NCI-H2107 (cell line): ENCODE measurements at places on chromosomes 1 and 21.

- peak; percentile 99 for DNase-seq
Observed at GRCh38 chr1:59814180-59814900, 409 bp upstream of the HOOK1 start.

DNA sequence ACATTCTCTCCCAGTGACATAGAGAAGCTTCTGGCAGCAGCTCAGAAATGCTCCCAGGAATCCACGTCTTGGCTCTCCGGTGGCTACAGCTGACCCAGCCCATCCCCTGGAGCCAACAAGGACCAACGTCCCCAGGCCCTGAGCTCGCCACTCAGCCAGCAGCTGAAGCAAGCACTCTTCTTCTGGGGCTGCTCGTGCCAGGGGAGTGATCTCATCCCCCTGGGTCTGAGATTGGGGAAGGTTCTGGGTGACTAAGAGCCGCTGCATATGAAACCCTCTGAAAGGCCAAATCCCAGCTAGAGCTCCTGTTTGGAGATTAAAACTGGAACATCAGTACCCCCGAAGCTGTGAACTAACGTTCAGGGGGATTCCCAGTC is 487.9 kb downstream of the NPHP4 start:
- DNase-seq: no peak

- DNase-seq: no peak
Observed at GRCh38 chr1:226223157-226223785, at the start of gene MIXL1. MIXL1 (plus strand) TSS chr1:226223664; CDS start chr1:226223682, 18 bp downstream.

GRCh38 chr1:18142969-18143368 is 35.4 kb downstream of the IGSF21 start:
- no peak for DNase-seq

DNA sequence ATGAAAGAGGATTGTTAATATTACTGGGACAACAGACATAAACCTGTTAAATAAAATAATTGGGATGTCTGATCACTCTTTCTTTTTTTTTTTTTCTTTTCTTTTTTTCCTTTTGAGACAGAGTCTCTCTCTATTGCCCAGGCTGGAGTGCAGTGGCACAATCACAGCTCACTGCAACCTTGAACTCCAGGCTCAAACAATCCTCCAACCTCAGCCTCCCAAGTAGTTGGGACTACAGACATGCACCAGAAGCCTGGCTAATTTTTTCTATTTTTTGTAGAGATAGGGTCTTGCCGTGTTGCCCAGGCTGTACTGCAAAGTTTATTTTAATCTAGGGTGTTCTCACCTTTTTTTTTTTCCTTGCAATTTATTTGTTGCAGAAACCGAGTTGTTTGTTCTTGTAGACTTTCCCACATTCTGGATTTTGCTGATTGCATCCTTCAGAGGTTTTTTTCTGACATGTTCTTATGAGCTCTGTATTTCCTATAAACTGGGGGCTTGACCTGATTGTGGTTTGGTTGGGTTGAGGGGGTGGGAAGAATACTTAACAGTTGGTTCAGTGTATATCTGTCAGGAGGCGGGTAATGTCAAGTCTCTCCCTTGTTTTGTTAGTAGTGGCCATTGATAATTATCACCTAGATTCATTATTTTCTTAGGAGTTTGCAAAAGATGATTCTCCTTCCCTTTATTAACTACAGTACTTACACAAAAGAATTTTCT is 125.2 kb downstream of the MAST2 start:
- DNase-seq: no peak

DNA sequence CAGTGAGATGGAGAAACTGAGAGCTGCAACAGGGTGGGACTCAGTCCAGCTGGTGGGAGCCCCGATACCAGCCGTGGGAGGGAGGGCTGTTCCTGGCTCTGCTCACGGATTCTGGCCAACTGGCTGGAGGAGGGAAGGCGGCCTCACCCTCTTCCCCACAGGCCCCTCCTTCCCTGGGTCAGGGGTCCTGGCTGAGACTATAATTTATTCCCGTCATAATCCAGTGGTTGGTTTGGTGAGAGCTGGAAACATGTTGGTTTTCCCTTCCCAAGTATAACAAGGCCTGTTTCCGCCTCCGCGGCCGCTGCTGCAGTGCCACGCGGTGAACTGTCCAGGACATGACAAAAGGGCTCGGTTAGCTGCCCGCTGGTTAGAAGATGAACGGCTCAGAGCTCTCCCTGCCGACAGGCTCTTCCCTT is 10.0 kb downstream of the PTPRF start:
- no peak for DNase-seq

DNA sequence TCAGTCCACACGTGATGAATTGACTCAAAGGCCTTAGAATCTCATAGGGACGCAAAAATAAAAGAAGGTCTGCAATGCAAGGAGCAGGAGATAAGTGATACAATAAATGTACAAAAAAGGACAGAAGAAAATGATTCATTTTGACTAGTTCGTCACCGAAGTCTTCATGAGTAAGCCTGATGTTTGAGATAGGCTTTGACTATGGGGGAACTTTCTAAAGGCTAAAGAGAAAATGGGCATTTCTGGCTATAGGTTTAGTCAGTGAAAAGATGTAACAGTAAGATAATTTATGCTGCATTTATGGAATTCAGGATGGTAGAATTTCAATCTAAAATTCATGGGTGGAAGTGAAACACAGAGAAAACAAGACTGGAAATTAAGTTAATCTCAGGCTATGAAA is 163.0 kb downstream of the ADGRL4 start:
- no peak for DNase-seq

- DNase-seq: no peak
Observed at GRCh38 chr1:121522061-121522759, 337.4 kb downstream of the SRGAP2C start.

- DNase-seq: no peak
Observed at GRCh38 chr1:19532519-19532918, 47.2 kb upstream of the CAPZB start.

DNA sequence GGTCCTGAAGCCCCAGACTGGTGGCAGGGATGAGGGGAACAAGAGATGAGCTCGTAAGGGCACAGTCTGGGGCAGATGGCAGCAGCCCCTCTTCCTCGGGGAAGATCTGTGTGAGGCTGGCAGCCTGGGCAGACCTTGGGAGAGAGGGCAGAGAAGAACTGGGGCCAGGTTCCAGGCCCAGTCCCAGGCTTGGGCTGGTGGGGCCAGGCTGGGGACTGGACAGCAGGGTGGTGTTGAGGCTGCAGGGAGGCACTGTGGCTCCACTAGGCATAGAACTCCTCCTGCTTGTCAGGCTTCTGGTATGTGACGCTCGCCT is 35.7 kb downstream of the SDC3 start:
- DNase-seq: no peak

- DNase-seq: no peak
Observed at GRCh38 chr21:37552496-37553029, 186.0 kb downstream of the DYRK1A start.

- DNase-seq: peak; percentile 23
Observed at GRCh38 chr1:21764615-21765423, 18.1 kb downstream of the USP48 start.

DNA sequence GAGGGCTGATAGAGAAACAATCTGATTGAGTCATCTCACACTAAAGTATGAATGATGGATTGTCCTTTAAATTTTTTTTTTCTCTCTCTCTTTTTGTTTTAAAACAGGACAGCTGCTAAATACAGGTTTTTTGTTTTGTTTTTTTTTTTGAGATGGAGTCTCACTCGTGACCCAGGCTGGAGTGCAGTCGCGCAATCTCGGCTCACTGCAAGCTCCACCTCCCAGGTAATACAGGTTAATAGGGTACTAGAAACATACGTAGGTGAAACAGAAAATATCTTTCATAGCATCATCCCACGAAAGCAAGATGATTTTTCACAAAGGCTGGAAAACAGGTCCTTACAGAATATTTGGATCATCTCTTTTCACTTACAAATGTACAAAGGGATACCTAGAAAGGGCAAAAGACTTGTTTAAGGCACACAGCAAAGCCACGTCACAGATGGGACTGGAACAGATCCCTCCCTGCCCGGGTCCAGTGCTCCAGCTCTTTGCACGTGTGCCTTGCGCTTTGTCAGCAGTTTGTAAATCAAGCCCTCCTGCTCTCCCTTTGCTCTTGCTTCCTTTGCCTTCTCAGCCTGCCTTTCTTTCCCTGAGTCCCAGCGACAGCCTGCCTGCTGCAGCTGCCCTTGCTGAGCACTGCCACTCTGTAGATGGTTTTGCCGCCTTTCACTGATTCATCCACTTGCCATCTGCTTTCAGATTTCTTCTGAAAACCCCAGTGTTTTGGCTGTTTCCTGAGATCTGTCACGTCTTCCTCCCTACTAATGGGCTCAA is 171.3 kb upstream of the BEND5 start:
- no peak for DNase-seq

DNA sequence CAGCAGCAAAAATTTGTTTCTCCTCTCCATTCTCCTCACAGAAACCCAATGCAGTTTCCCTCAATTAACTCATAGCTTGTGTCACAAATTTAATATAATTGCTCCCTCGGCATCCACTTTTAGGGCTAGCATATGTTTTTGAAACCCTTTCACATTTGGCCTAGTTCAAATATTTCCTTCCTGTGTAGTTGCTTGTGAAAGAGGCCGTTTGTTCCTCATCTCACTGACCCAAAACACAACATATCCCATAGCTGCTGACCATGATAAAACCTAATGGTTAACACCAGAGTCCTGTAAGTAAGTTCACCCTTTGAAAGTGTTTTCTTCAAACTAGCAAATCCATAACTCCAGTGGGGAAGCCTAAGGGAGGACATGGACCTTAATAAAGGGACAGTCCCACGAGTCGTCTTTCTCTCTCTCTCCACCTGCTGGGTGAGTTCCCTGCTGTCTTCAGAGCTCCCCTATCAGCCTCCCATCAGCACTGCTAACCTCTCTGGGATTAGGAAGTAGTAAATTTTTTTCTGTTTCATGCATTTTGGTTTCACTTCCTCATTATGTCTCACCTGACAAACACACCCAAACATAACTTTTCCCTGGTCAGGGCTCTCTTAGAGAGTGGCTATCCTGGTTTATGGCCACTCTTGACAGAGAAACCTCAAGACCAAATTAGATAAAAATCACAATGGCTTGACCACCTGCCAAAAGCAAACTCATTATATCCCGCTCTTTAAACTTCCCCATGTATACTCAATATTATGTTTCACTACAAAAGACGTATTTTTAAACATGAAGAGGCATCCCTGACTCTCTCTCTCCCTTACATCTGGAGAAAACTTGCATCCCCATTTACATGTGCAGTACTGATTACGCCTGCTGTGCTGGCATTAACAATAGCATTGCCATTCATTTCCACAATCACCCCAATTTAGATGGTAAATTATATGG is 177.7 kb upstream of the HP1BP3 start:
- no peak for DNase-seq
